ENCODE measurements at places on chromosomes 5 and 9.

- no peak for DNase-seq
These were observed 106.0 kb upstream of the ERCC6L2 start for GRCh38 chr9:95769473-95769872.

DNA sequence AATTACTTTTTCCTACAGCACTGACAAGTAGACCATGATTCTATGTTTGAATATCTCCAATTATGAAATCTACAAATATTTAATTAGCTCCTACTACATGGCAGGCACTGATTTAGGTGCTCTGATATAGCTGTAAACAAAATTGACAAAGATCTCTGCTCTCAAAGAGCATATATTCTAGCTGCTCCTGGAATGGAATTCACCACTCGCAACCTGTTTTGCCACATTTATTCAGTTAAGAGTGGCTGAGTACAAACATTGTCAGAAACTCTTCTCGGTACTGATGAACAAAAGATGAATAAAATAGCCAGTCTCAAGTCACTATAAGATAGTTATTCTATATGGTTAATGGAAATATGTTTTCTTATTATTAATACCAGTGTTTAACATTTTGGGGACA is 114.2 kb upstream of the PDE4D start:
- DNase-seq, result no peak

GRCh38 chr9:88706193-88707113 is 171.5 kb downstream of the NXNL2 start:
- peak; percentile 13 for DNase-seq

- no peak for DNase-seq
These were observed 15.3 kb downstream of the STOM start for GRCh38 chr9:121354762-121355161.

DNA sequence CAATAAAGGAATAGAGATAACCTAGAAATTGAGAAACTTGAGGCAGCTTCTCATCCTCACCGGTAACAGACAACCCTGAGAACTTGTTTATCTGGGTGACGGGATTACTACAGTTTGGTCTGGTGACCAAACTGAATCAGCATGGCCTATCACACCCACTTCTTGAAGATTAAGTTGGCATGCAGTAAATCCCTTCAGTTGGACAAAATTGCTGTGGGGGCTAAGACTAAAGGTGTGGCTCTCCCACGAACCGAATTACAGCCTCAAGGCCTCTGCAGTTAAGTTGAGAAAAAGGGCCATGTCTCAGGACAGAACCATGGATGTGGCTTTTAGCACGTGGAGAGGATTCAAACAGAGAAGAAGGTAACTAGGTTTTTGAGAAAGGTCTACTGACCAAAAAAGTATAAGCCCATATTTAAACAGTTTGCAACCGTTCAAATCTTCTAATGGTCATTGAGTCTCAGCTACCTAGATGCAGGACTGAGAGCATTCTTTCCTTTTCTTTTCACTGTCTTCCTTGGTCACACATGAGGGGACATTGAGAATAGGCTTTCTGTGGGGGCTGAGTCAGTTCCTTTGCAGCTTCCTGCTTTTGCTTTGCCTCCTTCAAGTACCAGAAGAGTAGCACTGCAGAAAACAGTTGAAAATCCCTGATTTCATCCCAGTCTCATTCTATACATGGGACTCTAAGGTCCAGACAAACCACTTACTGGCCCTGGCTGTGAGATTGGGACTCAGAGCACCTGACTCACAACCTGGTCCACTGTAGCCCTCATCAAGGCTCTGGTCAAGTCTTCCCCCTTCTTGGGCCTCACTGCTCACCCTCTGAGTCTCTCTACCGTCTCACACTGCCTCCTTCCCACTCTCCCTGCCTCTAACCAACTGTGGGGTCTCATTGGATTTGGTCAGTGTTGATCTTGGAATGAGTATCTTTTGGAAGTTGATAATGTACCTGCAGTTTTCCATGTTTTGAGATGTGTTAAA is 30.9 kb downstream of the PDE6A start:
- DNase-seq, result no peak

DNA sequence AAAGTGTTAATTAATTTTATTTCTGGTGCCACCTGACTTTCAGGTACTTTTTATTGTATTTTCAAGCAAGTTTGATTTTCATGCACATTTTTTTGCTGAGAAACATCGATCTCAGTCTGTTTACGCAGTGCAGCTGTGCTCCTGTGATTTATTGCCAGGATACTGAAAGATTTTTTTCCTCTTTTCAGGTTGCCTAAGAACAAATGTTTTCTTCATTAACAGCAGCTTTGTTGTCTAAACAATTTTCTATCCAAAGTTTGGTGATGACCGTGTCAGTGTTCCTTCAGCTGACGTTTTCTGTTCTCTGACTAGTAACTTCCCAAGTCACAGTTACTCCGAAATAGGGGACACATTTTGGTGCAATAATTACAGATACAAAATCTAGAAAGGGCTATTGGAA is 78.1 kb downstream of the VCAN start:
- DNase-seq, result no peak

DNA sequence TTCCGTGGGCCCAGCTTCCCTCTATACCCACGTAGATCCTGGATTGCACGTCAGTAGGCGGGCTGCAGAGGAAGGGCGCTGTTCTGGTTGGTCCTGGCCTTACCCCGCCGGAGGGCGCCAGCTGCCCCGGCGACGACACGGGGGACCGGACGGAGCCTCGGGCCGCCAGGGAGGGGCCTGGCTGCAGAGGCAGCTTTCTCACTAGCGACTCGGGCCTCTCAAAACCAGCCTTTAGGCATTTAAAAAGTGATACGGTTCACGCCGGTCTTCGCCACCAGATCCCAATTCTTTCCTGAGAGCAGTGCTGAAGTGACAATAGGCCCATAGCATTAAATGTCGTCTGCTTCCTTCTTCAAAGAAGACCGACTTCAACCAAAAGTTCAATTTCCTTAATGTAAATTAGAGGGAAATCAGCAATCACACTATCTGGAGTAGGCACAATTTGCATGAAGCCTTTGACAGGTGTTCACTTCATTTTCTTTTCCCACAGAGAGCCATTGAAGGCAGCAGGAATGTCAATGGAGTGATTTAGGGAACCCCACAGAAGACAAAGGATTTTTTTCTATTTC is 17.6 kb upstream of the UBE2D2 start:
- DNase-seq, result peak; percentile 68

DNA sequence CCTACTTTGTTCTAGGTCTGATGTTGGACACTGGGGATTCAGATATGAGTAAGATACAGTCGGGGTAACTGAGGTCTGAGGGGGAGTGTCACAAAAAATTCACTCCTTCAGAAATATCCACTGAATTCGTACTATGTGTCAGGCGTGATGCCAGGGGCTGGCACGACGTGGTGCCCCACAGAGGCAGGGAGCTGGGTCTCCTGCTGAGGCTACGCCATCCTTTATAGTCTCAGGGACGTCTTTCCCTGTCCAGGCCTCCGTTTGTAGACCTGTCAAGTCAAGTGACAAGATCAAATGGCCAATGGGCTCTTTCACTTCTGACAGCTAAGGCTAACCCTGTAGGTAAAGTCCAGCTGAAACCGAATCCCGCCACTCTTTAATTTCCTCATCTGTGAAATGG is 118.8 kb upstream of the SMIM23 start:
- DNase-seq, result no peak

DNA sequence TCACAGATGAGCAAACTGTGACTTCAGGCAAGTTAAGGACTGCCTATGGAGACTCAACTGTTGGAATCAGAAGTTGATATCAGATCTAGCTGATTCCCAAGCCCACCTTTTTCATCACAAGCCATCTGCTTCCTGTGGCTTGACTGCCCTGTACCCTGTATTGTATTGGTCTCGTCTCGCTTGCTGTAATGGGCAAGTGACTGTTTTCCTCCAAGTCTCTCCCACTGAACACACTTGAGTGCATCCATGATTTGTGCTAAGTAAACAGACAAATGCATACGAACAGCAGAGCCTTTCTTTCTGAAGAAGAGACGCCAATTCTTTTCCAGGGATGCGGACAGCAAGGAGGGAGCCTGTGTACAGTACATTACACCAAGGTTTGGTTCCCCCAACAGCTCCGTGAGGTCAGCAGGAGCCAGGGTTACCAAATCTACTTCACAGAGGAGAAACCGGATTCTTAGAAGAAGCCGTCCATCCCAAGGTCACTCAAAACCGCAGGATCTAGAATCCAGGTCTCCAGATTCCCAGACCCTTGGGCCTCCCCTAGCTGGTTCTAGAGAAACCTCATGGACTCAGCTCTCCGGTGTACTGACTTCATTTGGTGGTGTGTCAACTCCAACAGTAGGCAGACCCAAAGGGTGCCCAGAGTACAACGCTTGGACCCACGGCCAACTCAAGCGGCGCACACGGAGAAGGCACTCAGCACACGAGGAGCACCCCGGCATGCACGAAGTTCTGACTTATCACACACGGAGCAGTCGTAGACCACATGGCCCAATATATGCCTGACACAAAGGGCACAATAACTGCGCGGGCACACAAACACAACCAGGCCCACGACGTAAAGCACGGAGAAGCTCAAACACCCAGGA is 1.1 kb downstream of the BAG1 start:
- DNase-seq, result no peak

DNA sequence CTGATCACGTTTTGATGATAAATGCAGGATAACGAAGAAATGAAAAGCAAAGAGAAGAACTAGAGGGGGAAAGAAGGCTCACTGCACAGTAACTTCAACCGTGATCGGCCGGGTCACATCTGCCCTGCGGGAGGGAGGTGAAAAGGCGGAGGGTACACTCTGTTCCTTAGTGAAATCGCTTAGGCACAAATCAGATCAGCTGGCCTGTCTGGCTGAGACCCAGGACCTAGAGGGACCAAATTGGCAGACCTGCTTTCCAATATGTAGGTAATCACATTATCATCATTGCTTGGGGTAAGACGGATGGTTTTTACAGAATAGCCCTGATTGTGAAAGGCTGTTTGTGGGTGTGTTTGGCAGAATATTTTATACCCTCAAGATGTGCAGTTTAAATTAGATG is 82.2 kb downstream of the SLC28A3 start:
- no peak for DNase-seq

- DNase-seq, result no peak
These were observed 18.3 kb downstream of the DOCK2 start for GRCh38 chr5:169655353-169655752.

- DNase-seq, result no peak
These were observed 53.7 kb downstream of the ZNF622 start for GRCh38 chr5:16411741-16412455.

- DNase-seq, result no peak
These were observed 1.2 kb downstream of the GOLPH3 start for GRCh38 chr5:32172923-32173266.

- no peak for DNase-seq
These were observed 14.3 kb downstream of the PDE8B start for GRCh38 chr5:77224672-77225355.

DNA sequence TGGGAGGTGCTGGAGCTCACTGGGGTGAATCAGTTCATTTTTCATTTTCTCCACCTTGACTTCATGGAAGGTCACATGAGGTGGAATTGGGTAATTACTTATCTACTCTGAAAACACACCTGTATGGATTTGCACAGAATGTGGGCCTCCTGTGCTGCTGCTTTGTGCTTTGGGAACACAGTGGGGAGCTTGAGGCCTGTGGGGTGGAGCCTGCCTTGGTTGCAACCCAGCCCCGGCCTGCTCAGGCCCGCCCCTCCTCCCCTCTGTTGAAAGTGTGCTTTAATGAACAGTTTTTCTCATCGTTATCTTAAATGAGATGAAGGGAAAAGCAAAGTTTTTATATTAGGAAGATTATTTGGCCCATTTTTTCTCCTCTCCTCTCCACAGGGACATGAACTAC is 28.5 kb upstream of the DMRT3 start:
- DNase-seq, result no peak

GRCh38 chr9:127556871-127557270 is 55.2 kb upstream of the STXBP1 start:
- DNase-seq, result no peak

DNA sequence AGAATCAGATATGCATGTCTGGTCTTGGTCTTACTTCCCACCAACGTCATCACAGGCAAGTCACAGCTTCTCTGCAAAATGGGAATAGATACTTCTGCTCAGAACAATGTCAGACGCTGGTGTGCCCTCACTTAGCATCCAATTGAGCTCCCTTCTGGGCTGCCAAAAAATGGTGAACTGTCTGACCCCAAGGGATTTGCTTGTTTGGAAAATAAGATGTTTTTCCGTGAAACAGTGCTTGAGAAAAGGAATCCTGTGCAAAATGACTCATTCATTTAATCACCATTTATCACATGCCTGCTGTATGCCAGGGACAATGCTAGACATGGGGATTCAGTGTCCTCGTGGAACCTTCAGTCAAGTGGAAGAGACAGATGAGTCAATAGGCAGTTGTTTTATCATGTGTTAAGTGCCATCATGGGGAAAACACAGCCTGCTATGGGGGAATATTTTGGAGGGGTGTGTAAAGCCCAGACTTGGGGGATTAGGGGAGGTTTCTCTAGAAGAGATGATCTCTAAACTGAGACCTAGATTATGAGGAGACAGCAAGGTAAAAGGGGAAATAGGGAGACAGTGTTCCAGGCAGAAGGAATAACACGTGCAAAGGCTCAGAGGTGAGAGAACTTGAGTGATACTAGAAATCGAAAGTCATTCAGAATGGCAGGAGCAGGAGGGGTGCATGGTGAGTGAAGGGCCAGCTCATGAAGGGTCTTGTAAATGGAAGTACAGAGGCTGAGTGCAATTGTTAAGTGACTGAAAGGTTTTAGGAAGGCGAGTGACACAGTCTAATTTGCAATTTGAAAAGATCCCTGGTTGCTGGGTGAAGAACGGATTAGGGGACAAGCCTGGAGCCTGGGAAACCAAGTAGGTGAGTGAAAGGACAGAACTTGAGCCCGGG is 3.9 kb downstream of the NIPAL4 start:
- no peak for DNase-seq

DNA sequence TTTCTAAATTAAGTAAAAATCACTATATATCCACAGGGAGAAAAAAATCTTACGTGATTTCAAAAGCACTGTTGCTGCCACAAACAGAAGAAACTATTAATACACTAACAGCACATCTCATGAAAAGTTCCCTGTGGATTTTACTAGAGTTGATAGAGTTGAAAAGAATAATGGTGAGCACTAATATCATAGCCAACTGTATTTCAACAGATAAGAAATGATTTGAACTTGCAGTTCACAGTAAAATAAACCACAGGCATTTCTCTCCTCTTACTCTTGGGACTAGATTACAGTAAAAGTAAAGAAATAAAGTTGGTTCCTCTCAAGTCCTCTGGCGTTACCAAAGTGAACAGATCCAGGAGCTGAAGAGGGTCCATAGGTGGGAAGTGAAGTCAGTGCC is 27.9 kb downstream of the AGTPBP1 start:
- DNase-seq, result no peak

DNA sequence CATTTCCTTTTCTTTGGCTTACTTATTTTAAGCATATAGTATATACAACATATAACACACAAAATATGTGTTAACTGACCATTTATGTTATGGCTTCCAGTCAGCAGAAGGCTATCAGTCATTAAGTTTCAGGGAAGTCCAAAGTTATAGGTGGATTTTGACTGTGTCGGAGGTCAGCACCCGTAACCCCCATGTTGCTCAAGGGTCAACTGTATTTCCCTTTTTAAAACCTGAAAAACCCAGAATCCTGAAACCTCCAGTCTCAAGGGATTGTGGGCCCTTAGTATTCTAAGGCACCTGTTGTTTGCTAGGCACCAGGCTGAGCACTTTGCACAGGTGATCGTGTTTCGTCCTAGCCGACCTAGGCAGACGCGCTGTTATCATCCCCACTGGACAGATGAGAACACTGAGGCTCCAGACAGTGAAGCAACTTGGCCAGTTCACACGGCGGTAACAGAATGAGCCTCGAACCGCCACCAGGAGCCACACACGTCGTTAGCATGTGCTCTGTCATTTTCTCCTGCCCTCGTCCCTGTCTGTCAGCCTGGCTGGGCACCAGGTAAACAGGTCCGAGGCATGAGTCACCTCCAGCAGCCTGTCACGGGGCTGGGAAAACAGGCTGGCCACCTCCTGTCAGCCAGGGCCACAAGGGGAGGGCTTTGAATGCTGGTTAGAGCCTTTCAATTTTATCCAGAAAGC is 39.9 kb downstream of the DUSP1 start:
- no peak for DNase-seq
